ENCODE measurements at places on chromosomes 11 and 22.

GRCh38 chr11:67592880-67593564 lies 9.4 kb downstream of the GSTP1 start:
- DNase-seq, result no peak

- DNase-seq, result no peak
These were observed 627.0 kb downstream of the KCNA4 start for GRCh38 chr11:29389793-29390192.

GRCh38 chr11:31474083-31474482 lies 35.3 kb downstream of the IMMP1L start:
- no peak for DNase-seq

- no peak for DNase-seq
These were observed 1486.7 kb downstream of the BRD1 start for GRCh38 chr22:48340727-48341709.

GRCh38 chr11:120173807-120174206 lies 35.9 kb upstream of the TRIM29 start:
- no peak for DNase-seq

- no peak for DNase-seq
These were observed 1152.4 kb downstream of the LRRC4C start for GRCh38 chr11:40306938-40307548.

DNA sequence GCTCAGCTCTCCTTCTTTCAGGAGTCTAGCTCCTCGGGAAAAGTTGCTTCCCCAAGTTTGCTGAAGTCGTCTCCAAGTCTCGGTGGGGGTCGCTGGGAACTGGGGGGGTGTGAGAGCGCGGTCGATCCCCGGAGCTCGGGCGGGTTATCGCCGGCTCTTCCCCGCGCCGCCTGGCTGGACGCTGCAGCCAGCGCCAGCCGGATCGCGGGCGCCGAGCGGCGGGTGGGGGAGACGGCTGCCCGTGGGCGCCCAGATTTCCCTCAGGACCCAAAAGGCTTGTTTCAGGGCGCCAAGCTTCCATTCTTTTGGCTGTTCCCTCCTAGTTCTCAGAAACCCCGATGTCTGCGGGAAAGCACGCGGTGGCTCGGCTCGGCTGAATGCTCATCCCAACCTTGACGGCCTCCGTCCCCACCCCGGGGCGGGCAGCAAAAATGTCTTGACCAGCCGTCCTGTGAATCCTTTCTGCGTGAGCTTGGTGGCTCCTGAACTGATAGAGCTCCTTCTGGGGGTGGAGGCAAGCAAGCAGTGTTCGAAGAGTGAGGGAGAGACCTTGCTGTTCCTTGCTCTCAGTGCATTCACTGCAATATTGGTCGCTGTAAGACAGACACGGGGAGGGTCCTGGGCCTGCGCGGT lies 1.7 kb downstream of the ZBTB16 start:
- DNase-seq, result no peak

- DNase-seq, result no peak
These were observed 4.7 kb upstream of the KDM2A start for GRCh38 chr11:67114275-67114896.

GRCh38 chr22:24975125-24975640 lies 22.7 kb downstream of the KIAA1671 start:
- DNase-seq, result no peak

GRCh38 chr22:48579043-48579927 lies 1248.4 kb downstream of the BRD1 start:
- DNase-seq, result no peak

DNA sequence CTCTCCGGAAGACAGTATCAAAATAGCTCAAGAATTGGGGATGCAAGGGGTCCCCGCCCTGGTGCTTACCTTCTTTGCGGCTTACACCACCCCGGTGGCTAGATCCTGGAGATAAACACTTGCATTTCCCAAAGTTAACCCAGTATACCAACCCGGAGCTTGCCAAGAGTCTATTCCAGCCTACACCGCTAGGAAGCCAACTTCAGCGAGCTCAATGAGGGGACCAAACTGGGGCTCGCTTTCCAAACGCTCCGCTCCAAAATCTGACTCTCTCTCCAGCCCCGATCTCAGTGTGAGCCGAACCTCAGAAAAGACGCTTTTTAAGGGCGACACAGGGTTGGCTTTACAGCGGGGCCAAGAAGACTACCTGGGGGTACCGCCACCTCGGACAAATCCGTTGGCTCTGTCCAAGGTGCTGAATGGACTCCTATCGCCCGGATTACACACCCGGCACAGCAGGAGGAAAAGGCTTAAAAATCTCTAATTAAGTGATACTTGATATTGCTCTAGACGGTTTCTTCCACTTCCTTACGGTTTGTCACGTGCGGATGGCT lies 20.1 kb upstream of the BDNF start:
- DNase-seq, result no peak

- DNase-seq, result no peak
These were observed 171.1 kb downstream of the CRYBB2 start for GRCh38 chr22:25390297-25391240.

DNA sequence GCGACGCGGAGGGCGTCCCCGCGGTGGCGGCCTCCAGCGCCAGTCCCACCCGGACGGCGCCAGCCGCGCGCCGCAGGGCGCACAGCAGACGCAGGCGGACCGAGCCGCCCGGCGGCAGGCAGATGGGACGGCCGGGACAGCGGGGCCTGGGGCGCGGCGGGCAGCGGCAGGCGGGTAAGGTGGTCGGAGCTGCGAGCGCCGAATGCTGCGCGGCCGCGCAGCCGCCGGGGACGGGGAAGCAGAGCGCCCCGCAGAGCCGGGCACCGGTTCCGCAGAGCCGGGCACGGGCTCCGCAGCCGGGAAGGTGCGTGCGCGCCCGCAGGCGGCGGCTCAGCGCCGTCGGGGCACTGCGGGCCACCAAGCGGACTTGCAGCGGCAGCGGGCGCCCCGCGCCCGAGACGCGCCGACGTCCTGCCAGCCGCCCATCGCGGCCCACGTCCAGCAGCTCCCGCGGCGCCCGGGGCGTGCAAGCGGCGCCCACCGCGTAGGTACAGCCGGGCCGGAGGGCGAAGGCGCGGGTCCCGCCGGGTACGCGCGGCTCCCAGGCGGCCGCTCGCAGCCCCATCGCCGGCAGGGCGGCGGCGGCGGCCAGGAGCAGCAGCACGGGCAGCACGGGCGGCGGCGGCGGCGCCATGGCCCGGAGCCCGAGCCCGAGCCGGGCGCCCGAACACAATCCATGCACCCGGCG lies 739 bp downstream of the CELSR1 start:
- no peak for DNase-seq

DNA sequence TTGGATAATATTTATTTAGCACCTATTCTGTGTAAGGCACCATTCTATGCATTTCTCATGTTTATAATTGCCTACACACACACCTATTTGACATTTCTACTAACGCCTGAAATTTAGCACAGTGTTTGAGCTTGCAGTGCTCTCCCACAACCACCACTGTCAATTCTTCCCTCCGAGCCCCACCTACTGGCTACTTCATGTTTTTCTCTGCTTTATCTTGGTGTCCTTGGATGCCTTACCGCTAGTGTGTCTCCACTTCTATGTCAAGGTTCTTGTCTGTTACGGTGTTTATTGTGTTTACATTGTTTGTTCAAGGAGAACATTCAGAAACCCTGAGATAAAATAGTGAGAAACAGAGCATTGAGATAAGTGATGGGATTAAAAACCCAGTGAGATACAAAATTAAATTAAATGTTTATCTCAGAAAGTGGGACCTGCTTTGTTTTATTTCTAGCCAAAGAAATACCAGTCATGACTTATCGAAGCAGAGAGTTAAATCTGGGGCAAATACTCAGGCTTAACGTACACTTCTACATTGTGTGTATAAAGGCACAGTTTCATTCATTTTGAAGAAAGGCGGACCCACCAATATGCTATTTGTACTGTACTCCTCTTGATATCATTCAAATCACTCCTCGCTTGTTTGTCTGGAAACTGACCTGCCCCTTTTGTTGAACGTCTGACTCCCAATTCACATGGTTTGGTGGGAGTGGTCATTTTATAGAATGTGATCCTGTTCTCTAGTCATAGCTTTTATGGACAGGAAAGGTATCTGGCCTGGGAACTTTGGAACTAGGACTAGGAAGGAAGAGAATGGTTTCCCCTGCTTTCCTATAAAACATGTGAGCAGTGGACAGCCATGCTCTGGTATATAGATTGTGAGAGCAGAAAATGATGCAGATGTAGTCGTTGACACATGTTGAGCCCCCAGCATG lies 39.2 kb upstream of the SLC36A4 start:
- no peak for DNase-seq

GRCh38 chr22:47301820-47302475 lies 539.5 kb downstream of the TBC1D22A start:
- DNase-seq, result no peak

- DNase-seq, result no peak
These were observed 53.3 kb upstream of the ADA2 start for GRCh38 chr22:17272511-17272991.

DNA sequence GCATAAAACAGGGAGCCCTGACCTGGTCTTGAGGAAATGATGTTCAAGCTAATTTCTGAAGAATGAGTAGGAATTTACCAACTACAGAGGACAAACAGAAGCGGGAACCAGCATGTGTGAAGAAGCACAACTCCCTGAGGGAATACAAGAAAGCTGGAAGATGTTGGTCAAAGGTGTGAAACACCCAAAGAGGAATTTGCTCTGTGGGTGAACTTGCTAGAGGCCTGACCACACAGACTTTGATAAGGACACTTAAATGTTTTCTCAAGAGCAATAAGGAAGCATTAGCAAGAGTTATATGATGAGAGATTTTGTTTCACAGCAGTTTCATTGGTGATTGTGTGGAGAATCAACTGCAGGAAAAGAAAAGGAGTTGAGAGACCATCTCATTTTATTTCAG lies 17.6 kb downstream of the SLC5A12 start:
- DNase-seq, result no peak
